ENCODE measurements at places on chromosomes 7 and 10.
A peak's percentile ranks its signal among the peaks of the same experiment; 100 is the strongest.

DNA sequence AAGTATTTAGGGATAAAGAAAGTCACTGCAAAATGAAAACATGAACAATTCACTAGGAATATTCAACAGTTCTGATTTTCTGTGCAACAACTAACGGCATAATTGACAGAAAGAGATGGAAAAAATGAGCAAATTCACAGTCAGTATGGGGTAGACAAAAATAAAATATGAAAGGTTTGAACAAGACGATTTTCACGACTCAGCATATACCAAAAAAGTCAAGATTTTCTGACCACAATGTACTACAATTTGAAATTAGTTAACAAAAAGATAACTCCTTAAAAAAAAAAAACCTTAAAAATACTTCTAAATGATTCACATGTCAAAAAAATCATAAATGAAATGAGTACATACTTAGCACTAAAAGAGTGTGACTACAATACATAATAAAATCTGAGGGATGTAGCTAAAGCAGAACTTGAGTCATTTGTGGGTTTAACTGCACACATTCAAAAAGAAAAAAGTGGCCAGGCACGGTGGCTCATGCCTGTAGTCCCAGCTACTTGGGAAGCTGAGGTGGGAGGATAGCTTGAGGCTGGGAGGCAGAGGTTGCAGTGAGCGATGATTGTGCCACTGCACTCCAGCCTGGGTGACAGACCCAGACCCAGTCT lies 22.6 kb upstream of the MTURN start:
- no peak for DNase-seq

GRCh38 chr7:111274857-111275256 lies 183.9 kb downstream of the LRRN3 start:
- DNase-seq = no peak

DNA sequence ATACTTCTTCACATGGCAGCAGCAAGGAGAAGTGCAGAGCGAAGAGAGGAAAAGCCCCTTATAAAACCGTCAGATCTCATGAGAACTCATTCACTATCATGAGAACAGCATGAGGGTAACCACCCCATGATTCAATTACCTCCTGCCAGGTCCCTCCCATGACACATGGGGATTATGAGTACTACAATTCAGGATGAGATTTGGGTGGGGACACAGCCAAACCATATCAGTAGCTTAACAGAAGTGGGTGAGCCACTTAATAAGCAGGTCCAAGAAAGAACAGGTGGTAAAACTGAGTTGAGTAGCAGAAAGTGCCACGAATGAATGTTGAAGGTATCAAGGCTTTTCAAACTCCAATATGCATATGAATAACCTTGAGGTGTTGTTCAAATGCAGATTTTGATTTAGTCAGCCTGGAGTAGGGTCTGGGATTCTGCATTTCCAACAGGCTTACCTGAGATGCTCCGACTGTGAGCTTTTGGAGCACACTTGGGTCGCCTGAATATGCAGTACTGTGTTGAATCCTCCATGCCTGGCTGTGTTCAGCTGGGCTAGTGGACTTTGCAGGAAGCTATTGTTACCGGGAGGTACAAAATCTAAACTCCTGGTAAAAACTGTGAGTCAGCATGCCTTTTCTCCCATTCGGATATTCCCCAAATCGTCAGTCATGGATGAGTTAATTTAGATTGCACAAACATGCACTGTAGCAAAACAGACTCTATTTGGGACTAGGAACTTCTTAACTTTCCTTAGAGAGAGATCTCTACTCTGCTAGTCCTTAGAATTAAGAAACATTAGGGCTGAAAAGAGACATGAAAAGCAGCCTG lies 69.0 kb upstream of the PRKCQ start:
- no peak for DNase-seq

DNA sequence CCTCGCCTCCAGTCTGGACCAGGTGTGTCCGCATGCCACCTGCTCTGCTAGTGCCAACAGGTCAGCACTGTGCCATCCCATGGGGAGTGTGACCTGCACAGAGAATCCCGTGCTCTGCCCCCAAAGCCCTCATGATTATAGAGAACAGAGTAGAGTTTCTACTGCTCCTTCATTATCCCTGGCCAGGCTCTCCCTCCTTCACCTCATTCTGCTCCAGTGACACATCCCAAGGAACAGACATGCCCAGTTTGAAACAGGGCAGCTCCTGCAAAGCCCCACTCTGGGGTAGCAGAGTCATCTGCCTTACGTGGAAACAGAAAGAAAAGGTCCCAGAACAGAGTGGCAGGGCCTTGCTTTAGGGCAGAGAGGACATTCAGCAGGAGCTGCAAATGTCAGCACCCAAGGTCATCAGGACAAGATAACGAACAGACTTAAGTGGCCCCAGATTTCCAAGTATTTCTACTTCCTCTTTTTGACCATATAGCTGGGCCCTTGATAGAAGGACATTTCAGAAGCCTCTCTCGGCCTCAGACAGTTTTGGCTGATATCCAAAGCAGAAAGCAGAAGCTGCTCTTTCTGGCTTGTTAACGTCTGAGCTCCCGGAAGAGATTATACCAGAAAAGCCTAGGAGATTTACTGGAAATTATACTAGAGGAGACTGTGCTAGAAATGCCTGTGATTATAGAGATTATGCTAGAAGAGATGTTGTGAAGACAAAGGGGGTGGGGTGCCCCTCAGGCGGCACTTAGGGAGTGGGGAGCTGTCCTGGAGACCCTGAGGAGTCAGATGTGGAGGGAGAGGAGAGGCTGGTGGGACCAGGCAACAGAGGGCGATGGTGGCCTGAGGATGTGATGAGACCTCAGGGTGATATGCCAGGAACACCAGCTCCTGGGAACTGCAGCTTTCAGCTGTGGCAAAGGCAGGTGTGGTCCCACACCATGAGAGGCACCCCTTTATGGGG lies 12.6 kb downstream of the TMEM176B start:
- DNase-seq = no peak

DNA sequence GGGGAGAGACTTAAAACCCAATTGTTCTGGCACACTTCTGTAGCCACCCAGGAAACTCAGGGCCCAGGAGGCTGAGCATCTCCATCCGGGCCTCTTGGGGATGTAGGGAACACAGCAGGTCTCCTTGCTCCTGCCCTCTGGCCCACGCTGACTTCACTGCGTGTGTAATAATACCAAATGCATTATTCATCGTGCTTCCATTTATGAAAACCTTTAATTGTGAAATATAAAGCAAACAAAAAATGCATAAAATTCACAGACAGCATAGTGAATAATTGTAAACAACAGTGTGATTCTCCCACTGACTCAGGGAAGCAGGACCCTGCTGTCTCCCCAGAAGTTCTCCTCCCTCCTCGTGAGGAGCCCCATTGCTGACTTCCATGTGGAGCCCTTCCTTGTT lies 70.3 kb upstream of the SHH start:
- no peak for DNase-seq

DNA sequence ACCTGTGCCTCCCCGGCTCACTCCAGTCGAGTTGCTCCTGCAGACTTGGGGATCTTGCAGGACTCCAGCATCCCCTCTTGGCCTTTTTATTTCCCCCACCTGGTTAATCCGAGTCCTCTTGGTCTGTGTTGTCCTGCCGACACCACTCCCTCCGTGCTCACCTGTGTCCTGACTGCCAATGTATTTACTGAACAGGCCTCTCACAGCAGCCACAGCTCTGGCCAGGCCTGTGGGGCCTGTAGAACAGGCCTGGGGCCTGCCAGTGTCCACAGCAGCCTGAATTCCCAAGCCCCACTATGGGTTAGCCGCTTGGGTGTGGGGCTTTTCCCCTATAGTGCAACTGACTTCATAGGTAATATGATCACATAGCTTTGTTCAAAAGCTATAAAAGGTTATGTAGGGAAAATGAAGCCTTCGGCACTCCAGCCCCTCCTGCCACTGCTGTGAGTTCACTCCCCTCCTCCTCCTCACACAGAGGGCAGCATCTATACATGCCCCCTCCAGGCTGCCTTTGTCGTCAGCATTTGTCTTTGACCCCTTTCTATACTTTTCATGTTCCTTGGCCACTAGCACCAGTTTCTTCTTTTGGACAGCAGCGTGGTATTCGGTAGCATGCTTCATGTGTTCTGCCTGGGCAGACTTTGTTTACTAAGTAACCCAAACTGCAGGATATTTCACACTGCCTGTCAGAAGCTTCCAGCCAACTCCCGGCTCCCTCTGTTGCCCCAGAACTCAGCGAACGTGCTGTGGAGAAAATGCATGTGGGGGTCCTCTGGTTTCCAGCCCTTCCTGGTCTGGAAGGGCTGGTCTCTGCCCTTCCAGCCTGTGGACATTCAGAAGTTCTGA lies 46.1 kb downstream of the ZNF467 start:
- peak; percentile 40 for DNase-seq

DNA sequence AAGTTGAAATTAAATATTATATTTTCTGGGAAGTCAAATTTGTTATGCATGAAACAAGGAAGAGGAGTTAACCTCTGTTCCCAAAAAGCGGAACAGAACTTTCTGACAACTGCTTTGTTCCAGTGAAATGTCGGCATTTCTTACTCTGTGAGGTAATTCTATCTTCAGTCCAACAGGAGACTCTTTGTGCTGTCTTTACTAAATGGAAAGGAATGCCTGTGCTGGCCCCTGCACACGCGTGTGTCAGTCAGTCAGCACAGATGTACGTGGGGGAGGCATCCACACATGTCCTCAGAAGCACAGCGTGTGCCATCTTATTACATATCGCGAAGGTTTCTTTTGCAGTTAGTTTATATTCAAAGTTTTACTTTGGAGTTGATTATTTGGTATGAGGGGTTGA lies 37.5 kb downstream of the NET1 start:
- no peak for DNase-seq

DNA sequence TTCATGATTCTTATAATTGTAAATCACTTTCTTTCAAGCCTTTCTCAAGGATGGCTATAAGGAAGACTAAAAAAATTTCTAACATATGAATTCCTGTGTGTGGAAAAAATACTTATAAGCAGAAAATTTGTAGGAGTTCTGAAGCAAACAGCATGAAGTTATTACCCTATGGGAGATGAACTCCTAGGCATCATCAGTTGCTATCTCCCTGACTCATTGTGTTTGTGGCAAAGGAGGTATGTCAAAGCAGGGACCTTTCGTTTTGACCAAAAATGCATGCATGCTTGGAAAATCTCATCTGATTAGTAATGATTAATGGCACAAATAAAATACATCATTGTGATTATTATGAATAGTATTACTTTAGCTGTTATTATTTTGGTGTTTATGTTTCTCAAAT lies 59.4 kb downstream of the CALCR start:
- DNase-seq = no peak

DNA sequence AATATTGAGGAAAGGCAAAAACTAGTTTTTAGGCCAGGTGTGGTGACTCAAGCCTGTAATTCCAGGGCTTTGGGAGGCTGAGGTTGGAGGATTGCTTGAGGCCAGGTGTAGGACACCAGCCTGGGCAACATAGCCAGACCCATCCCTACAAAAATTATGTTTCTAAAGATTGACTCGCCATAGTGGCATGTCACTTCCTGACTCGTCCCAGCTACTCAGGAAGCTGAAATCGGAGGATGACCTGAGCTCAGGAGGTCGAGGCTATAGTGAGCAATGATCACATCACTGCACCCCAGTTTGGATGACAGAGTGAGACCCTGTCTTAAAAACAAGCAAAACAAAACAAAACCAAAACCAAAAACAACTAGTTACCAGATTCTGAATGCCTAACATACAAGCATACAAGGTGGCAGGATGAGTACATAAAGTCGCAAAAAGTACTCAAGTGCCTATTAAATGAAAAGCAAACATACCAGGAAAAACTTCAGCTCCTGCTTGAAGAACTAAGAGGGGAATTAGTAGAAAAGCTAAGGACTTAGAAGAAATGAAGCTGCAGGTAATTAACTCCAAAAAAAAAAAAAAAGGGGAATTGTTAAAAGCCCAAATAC lies 14.1 kb downstream of the ZNF398 start:
- DNase-seq = no peak

DNA sequence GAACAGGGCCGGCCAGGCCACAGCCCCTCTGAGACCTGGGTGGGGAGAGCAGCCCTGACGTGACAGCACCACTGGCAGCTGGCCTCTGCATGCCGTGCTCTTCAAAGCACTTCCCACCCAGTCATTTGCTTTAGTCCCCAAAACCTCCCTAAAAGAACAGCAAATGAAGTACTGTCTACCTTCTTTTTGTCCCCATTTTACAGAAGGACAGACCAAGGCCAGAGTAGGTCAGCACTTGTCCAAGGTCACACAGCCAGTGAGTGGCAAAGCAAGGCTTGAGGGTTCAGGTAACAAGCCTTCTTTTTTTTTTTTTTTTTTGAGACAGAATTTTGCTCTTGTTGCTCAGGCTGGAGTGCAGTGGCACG lies 15.1 kb downstream of the ATP6V1F start:
- no peak for DNase-seq

- DNase-seq = no peak
These were observed 9.8 kb downstream of the UCMA start for GRCh38 chr10:13224210-13224995.

DNA sequence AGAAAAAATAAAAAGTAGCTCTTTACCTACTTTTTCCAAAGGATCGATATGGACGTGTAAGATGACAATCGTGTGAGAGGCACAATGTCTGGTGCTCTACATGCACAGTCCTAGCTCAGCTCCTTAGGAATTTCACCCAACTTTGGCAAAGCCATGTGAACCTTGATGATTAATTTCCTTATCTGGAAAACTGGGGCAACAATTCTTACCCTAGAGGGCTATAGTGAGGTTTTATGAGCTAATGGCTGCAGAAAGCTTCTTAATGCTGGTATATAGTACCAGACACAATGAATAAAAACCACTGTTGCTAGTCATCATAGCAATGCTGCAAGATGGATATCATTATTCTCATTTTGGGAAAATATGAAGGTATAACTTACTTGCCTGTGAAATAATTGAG lies 202.7 kb downstream of the PARD3 start:
- DNase-seq = no peak

Measured in sciatic nerve (tissue), 2 donors.